NCI-H446 (cell line): ENCODE measurements at places on chromosomes 6 and 20.

DNA sequence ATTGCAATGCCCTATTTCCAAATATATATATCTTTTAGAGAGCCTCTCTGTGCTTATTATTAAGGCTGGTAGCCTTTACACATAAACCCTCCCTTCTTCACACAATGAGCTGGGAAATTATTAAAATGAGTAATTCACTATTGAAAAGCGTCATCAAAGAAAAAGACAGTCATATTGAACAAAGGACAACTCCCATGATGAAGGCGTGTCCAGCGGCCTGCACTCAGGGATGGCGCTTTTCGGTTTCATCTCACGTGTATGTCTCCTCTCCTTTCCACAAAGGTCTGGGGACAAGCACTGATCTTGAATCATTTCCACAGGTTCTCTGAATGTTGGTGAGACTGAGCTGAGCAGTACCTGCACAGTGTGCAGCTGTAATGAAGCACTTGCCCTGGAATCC, 3.5 kb downstream of the SERPINB9 start:
- DNase-seq, result no peak

DNA sequence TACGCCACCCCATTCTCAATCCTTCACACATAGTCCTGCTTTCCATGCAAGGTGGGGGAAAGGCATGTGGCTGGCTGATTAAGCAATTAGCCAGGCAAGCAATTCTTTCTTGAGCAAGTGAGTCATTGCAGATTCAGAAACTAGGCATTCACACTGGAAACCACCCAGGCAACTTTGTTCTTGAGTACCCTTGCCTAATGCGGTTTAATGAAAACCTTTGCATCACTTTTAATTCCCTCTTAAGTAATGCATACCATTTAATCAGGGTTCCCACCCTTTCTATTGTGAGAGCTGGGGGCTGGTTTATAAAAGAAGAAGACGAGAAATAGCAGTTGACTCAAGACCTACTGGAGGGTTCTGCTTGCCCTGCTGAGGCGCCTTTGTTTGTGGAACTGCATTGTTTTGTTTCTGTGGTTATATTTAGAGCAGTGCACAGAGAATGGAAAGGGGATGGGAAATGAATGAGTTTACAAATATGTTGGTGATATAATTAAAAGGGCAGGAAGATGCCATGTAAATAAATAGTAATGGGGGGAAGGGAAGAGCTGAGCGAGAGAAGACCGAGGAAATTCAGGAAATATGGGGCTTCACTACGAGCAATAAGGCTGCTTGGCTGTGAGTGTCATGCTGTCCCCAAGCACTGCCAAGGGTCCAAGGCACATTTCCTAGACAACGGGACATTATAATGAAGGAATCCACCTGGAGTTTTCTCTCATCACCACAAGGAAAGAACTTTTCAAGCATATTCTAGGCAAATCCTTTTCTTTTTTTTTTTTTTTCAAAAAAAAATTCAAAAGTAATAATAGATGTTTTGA, 48.8 kb upstream of the TSHZ2 start:
- no peak for DNase-seq

DNA sequence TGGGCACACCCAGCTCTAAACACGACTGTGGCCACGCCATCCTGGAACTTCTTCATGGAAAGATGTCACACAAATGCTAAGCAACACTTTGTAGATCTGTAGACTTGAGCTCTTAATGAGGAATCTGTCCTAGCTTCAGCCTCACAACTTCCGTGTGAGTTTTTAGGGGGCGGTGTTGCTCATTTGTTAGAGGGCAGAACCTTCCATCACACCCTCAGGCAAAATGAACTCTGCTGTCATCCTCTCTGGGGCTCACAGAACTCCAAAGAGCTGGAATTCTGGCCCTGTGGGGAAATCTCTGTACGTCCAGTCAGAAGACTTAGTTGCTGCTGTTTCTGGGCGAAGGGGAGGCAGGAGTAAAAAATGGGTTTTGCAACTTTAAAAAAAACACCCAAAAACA, 49.8 kb downstream of the NRN1 start:
- no peak for DNase-seq

DNA sequence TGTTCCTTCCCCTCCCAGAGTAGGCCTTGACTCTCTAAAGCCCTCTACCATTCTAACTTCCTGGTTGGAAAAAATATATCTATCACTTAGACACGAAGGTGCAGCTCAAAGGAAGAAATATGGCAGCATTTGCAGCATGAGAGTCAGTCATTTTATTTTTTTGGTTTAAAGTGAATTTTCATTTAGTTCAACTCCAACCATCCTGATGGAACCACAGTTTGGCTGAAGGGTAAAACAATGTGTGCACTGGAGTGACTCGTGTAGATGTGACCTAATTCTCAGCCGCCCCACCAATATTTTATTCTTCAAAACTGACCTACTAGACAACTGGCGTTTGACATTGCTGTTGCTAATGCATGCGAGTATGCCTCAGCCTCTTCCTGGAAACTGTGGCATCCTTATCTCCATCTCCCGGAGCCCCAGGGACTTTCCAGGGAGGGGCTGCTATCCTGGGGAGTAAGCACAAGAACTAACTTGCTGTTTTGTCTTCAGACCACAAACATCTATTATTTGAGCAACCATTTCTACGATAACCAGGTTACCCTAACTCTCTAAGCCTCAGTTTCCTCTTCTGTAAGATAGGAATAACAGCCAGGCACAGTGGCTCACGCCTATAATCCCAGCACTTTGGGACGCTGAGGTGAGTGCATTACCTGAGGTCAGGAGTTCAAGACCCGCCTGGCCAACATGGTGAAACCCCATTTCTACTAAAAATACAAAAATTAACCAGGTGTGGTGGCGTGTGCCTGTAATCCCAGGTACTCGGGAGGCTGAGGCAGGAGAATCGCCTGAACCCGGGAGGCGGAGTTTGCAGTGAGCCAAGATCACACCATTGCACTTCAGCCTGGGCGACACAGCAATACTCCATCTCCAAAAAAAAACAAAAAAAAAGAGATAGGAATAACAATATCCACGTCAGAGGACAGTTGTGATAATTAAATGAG, 148.7 kb upstream of the JARID2 start:
- DNase-seq, result no peak

DNA sequence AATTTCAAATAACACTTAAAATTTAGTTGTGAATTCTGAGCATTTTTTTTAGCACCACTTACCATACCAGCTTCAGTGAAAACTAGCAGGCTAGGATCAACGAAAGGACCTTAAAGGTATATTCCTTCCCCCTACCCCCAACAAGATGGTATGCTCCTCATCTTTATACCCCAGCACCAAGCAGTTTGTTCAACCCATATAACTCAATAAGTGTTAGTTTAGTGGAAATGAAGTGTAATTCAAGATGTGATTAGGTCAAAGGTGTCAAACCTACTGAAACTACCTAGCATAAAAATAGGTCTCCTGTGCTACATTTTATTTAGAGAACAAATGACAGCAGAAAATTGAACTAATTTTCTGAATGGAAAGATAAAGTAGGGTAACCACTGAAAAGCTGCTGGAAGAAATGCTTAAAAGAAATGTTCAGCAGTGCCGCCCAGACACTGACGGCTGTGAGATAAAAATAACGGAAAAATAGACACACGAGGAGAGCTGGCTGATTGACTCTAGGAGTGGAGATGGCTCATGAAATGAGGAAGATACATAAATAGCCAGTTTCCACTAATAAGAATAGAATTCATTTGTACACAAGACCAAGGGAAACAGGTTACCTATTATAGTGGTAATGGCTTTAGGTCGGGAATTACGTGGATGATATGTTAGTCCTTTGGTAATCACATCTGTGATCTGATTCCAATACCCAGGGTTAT, 94.8 kb downstream of the IPCEF1 start:
- DNase-seq, result no peak

DNA sequence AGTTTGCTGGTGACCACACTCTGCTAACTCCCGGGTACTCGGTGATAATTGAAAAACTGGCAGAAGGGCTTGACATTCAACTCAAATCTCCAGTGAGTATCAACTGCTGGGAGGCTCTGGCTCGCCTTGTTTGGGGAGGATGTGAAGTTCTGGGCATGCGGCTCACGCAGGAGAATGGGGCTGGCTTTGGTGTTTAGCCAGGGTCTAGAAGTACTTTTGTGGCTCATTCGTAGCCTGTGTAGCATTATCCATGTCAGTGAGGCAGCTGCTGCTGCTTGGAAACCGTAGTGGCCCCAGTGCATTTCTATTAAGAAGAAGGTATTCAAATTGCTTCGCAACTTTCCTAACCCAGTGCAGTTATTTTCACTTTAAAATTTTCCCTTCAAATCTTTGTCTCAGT, 52.2 kb downstream of the KDM1B start:
- no peak for DNase-seq

DNA sequence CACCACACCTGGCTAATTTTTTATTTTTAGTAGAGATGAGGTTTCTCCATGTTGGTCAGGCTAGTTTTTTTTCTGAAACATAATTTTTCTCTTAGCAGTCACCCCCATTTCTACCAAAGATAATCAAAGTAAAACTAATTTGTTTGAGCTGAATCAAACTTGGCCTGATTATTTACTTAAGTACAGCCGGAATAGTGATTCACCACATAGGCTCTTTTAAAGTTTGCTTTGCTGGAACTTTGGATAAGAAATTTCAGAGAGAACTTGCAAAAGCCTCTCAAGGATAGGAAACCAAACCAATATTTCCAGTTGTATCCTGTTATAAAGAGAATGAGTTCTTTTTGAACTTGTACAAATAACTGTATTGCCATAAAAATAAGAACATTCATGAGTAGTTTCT, 105.0 kb upstream of the SYNCRIP start:
- no peak for DNase-seq

DNA sequence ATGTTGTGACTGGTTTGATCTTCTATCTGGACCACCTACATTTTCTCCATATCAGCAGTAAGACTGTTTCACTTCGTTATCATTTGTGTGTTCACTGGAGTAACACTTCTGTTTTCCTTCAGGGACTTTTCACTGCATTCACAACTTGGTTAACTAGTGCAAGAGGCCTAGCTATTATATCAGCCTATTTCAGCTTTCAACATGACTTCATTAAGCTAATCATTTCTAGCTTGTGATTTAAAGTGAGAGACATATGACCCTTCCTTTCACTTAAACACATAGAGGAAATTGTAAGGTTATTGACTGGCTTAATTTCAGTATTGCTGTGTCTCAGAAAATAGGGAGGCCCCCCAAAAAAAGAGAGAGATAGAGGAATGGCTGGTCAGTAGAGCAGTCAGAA, 622.8 kb upstream of the NRSN1 start:
- DNase-seq, result no peak

DNA sequence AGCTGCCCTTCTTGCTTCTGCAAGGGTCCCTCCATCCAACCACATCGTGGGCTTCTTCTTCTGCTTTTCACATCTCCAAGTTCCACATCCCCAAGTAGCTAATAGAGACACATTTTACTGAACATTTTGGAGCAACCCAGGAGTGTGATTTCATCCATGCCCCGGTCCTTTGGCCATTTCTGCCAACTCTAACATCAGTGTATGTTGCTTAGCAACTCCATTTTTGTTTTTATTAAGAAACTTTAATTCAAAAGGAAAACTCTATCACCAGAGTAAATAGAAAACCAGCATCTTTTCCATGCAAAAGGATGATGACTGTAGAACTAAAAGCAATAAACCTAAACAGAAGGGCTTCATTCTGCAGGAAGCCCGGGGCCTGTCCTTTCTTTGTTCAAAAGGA, 32.7 kb upstream of the SULF2 start:
- no peak for DNase-seq

GRCh38 chr6:145405006-145405551, 330.2 kb downstream of the EPM2A start:
- no peak for DNase-seq

- peak; percentile 18 for DNase-seq
Measured at GRCh38 chr6:14079433-14079832, 38.1 kb upstream of the CD83 start.

DNA sequence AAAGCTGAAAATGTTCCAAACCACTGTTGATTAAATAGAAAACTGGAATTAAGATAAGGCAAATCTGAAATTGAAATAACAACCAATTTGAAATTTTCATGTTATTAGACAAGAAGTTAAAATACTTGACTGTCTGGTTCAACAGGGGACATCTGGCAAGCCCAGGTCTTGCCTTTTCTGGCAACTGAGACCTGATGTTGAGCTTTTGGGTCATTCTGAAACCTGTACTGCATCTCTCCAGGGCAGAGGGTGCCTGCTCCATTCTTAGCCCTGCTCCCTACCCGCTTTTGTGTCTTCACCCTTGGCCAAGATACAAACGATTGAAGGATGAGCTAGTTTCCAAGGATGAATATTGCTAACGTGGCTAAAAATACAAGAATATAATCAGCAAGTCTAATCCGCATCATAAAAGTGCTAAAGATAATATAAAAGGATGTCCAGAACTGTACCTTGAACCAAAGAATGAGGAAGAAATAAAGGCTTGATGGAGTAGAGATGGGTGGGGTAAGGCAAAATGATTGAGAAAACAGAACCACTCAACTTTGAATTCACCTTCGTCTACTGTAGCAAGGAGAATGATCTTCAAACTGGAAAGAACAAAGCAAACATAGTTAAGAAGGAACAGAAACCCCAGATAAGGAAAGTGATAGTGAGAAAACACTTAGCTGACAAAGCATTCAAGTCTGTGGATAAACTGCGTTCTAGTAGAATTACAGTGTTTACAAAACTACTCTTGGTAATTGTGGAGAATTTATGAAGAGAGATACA, 109.8 kb upstream of the MAN1A1 start:
- DNase-seq, result no peak

- DNase-seq, result no peak
Measured at GRCh38 chr20:9574776-9575175, 60.4 kb downstream of the LAMP5 start.

DNA sequence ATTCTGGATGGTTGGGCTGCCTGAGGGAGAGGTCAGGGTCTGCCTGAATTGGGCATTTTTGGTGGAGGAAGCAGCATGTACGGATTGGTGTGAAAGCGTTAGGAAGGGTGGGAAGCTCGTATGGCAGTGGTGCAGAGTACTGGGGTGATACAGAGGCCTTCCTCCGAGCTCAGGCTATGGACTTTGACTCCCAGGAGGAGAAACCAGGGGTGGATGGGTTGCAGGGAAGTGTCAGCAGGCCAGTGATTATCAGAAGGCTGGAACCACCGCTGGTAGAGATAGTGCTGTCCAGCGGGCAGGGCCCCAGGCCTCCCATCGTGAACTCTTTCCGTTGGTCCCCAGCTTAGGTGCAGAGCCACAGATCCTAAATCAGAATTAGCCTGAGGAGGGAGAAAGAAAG, 5.3 kb downstream of the WFDC5 start:
- no peak for DNase-seq

DNA sequence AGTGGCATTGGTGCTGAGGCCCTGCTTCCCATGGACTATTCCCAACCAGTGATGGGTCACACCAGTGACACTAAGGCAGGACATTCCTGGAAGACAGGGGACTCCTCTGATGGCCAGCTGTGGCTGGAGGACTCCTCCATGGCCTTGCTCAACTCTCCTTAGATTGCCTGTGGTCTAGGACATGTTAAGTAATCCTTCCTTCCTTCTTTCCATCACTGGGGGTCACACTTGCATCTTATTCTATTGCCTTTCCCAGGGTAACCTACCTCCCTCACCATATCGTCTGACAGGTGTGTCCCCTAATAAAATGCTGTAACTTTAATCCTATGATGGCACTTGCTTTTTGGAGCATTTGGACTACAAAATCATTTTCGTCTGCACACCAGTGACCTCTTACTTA, 24.5 kb upstream of the HLA-A start:
- no peak for DNase-seq

GRCh38 chr6:143694560-143694959, 16.8 kb downstream of the PHACTR2 start:
- DNase-seq, result no peak
